ENCODE measurements at places on chromosomes 13 and 19.

GRCh38 chr13:20195801-20196200 lies 3.1 kb upstream of the GJB2 start:
- DNase-seq, result peak; percentile 54

DNA sequence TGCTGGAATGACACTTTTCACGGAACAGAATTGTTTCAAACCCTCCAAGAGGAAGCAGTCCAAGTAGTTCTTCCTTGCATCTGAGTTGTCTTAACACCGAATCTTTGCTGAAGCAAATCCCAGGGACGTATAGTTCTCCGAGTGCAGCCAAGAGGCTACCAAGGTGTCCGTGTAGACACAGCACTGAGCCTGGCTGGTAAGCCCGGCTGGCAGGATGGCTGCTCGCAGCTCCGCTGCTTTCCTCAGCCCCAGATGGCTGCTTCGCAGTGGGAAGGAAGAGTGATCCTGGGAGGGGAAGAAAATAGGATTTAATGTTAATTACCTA lies 105.0 kb downstream of the SLC7A1 start:
- DNase-seq, result no peak

GRCh38 chr19:41638641-41639081 lies 11.8 kb upstream of the CEACAM4 start:
- DNase-seq, result no peak

DNA sequence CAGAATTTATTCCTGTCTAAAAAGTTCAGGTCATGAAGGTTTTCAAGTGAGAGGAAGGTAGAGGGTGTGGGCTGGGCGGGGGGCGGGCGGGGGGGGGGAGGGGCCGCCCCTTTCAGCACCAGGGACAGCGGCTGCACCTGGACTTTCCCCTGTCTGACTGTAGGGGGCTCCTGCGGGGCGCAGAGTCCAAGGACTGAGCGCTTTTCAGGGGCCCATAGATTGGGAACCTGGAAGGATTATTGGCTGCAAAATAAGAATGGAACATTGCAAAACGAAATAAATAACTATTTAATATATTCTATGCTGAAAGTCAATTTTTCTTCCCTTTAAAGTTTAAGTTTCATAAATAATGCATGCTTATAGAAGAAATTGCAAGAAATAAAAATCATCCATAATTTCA lies 8.9 kb upstream of the CYP4F3 start:
- no peak for DNase-seq

- no peak for DNase-seq
These were observed 59.0 kb downstream of the ZNF676 start for GRCh38 chr19:22137791-22138190.

DNA sequence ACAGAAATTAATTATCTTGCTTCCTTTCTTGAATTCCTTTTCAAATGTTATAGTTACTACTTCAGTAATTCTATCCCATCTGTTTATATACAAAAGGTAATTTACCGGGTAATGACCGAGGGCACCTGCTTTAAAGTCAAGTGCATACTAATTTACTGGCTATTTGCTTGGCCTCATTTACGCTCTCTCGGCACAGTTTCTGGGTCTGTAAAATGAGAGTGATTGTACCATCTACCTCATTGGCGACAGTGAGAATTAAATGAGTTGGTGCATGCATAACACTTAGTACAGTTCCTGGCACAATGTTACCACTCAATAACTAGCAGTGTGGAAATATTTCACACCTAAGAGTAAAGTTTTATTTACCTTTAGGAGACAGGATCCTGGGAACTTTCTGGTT lies 111.6 kb downstream of the GGACT start:
- no peak for DNase-seq

DNA sequence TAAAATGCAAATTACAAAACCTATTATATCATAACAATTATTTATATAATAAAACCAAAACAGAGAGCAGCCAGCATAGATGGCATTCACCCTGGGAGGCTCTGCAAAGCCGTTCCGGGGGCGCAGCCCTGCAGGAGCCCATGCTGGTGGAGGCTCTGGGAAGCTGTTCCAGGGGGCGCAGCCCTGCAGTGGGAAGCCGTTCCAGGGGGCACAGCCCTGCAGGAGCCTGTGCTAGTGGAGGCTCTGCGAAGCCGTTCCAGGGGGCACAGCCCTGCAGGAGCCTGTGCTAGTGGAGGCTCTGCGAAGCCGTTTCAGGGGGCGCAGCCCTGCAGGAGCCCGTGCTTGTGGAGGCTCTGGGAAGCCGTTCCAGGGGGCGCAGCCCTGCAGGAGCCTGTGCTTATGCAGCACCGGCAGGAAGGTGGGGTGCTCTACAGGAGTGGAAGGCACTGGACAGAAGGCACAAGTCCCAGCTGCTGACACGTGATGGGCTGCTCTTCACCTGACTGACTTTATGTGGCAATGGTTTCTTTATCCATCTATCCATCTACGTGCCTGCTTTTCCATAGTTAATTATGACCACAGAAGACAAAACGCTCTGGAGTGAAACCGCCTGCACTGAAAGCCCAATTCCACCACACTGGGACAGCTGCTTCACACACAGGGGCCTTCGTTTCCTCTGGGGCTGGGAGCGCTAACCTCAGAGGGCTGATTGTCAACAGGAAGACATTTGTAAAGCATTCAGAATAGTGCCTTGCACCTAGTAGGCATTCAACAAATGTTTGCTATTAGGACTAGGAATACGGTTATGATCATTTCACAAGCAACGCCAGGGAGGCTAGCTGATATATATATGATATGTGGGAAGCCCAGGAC lies 23.7 kb downstream of the PCID2 start:
- DNase-seq, result no peak

- DNase-seq, result peak; percentile 17
These were observed 16.3 kb upstream of the TCF3 start for GRCh38 chr19:1668486-1669270.

DNA sequence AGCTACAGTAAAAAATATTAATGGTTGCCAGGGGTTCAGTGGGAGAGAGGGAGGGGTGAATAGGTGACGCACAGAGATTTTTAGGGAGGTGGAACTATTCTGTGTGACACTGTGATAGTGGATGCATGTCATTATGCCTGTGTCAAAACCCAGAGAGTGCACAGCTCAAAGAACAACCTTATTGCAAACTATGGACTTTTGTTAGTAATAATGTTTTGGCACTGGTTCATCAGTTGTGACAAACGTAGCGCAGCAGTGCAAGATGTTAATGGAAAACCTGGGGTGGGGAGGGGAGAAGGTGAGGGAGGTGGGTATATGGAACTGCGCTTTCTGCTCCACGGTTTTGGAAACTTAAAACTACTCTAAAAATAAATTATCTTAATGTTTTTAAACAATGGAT lies 134.6 kb upstream of the RFC3 start:
- no peak for DNase-seq

DNA sequence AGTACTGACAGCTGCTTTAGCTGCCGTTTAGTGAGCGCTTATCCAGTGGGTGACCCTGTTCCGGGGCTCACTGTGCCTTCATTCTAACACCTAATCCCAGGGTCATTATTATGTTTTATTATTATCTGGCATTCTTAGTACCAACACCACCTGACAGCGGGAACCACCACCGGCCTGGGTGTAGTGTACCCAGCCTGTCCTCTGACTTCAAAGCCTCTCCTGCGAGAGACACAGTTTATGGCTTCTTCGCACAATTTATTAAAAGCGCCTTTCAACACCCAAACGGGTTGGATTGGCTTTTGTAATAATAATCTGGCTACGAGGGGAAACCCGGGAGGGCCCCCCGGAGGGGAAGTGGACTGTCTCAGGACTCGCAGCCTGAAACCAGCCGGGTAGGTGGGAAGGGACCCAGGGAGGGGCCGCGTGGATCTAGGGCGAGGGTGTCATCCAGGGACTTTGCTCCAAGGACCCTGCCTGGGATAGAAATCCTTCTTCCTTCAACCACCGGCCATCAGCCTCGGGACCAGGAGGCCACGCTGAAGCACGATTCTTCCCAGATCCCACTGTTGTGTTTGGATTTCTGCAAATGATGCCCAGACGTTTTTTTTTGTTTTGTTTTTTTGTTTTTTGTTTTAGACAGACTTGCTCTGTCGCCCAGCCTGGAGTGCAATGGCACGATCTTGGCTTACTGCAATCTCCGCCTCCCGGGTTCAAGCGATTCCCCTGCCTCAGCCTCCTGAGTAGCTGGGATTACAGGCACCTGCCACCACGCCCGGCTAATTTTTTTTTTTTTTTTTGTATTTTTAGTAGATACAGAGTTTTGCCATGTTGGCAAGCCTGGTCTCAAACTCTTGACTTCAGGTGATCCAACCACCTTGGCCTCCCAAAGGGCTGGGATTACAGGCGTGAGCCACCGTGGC lies 1.6 kb upstream of the ZBTB7A start:
- DNase-seq, result peak; percentile 51

- DNase-seq, result no peak
These were observed 2.1 kb upstream of the FBXO17 start for GRCh38 chr19:38977445-38978325.

- no peak for DNase-seq
These were observed 59.8 kb upstream of the RCBTB2 start for GRCh38 chr13:48592688-48593049.

GRCh38 chr19:48237057-48237456 lies 18.7 kb downstream of the CARD8 start:
- DNase-seq, result no peak

DNA sequence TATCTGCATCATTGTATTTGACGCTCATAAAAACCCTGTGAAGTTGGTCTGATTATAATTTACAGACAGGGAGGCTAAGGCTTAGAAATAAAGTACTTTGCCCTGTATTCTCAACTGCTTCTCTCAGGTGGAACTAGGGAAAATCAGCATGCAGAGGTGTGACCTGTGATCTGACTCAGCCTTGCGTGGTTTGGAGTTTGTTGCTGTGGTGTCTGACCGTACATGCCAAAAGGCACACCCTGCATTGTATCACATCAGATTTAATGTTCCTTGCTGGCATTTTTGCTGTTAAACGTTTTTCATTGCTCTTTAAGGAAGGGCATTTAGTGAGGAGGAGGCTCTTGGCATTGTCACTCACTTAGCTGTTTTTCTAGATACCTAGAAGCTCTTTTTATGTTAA lies 58.8 kb upstream of the C1QTNF9B start:
- no peak for DNase-seq

GRCh38 chr19:10226021-10226375 lies 5.1 kb downstream of the S1PR2 start:
- no peak for DNase-seq
